RPMI7951 (cell line): ENCODE measurements at places on chromosomes 4 and X.

DNA sequence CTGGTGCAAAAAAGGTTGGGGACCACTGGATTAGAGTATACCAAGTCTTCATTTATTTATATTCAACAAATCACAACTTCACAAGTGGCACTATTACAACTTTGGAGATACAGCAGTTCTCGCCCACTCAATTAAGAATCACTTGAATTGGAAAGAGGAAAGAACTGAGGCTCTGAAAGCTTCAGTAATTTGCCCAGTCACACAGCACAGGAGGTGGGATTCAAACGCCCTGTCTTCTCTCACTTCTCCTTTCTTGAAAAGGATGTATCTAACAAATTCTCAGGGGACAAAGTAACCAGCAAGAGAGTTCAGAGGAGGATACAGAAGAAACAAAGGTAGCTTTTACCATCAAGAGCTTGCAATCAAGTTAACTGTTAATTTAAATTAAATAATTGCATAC is 12.4 kb downstream of the SMIM14 start:
- DNase-seq = no peak

DNA sequence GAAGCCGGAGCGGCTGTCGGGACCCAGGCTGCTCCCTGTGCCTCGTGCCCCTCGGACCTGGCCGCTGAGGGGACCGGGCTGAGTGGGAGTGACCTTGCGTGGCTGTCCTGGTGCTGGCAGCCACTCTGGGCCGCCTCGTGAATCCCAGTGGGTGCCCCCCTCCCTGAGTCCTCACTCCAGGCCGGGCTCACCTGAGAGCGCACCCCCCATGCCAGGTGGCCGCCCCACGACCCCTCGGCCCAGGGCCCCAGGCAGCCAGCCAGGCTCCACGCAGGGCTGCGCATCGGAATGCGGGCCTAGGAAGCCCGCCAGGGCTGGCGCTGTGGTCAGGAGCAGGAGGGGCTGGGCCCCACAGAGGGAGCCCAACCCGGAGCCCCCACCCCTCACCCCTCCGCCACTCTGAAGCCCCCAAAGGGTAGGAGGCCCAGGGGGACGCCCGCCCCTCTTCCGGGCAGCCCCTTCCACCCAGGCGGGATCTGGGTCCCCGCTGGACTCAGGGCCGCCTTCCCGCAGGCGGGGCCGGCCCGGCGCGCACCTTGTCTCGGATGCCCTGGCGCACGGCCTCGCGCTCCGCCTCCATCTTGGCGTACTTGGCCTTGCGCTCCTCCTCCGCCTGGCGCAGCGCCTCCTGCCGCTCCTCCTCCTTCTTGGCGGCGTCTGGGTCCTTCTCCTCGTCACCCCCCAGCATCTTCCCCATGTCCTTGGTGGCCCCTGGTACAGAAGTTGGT is 33.9 kb downstream of the CPLX1 start:
- no peak for DNase-seq

GRCh38 chr4:26261405-26261804 is 59.4 kb upstream of the RBPJ start:
- DNase-seq = no peak

GRCh38 chrX:8737883-8738282 is 5.9 kb upstream of the ANOS1 start:
- DNase-seq = no peak

GRCh38 chrX:124300405-124300804 is 32.1 kb upstream of the TEX13D start:
- DNase-seq = no peak

GRCh38 chrX:13476384-13476783 is 93.0 kb upstream of the EGFL6 start:
- DNase-seq = peak; percentile 34

GRCh38 chr4:130628531-130628930 is 1532.6 kb downstream of the C4orf33 start:
- DNase-seq = no peak

DNA sequence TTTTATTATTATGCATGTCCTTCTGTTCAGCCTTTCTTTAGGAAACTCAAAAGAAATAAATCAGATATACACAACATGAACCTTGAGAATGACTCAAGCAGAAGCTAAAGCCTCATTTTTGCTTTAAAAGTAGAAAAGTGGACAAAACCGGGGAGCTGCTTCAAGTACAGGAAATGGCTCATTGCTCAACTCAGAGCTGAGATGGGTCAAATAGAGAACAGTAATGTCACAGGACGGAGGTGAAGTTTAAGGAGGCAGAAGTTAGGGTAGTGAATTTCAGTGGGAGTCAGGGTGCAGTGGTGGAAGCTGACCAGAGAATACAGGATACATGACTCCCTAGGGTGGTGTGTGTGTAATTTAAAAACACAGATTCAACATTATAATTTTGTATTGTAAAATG is 22.2 kb downstream of the PHKA2 start:
- DNase-seq = no peak

- peak; percentile 89 for DNase-seq
Observed at GRCh38 chr4:56387023-56388001, at the start of gene AASDH. Gene AASDH (minus strand): TSS chr4:56387491. CDS start chr4:56384299, 3,192 bp downstream.

DNA sequence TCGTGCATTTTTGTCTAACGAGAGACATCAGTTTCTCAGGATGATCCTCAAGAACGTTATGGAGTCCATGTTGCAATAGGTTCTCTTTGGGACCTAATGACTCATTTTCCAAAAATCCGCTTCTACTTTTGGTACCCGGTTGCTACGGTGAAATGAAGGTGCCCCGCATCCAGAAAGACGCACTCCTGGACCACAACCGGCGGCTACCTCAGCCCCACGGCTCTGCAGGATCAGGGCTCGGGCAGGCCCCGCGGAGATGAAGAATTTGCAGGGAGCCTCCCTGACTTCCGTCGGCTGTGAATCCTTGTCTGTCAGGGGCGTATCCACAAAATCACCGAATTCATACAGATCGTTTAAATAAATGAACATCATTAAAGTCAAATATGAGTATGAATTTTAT is 15.6 kb downstream of the GTPBP6 start:
- no peak for DNase-seq

DNA sequence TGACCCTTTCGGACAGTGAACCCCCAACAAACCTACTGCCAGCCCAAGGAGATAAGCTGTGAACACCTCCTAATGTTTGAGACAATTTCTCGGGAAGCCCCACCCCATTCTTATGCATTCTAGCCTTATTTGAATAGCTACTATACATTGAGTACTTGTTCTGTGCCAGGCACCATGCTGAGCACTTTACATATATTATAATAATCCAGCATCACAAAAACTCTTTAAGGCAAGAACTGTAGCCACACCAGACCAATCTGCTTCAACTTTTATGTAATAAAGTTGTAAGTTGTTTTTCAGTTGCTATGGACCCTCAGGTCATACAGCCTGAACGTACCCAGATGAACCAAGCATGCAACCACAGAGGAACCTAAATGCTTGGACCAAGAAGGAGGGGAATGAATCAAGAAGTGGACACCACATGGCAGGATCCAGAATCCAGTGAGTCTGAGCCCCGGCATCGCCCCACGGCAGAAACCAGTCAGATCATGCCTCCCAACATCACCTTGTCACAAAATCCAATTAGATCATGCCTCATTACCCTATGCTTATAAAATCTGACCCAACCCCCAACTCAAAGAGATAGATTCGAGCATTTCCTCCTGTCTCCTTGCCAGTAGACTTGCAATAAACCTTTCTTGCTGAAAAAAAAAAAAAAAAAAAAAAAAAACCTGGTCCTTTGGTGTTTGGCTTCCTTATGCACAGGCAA is 225.0 kb downstream of the QDPR start:
- peak; percentile 21 for DNase-seq

DNA sequence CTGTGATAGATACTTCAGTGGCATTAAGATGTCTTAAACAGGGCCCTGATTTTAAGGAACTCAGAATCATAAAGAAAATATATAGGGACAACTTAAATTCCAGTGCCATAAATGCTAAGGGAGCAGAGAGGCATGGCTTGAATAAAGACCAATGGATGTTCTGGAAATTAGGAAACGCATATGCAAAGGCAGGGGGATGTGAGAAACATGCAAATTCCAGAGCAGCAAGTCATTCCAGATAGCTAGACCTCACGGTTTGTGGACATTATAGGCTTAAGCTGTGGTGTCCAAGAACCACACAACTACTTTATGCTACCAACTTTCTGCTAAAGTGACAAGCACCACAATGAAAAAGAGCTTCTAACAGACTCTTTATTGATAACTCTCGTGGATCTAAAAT is 132.6 kb upstream of the ANK2 start:
- DNase-seq = peak; percentile 11

- DNase-seq = peak; percentile 34
Observed at GRCh38 chrX:121146059-121146628, 98.7 kb downstream of the GLUD2 start.
